SJCRH30 (cell line): ENCODE measurements at places on chromosomes 1 and 21. TPM values are rescaled to one million over a fixed set of nuclear protein-coding genes. Genes with fewer than 3 reads are reported as not detected.

DNA sequence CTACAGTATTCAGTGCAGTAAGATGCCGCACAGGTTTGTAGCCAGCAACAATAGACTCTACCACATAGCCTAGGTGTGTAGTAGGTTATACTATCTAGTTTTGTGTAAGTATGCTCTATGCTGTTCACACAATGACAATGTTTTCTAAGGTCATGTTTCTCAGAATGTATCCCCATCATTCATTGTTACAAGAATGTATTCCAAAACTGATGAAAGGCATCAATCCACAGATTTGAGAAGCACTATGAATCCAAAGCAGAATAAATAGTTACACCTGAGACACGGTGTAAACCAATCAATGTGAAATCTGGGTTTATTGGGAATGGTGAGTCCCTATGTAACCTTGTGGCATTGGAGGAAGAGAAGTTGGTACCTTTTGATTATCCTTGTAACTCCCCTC lies 54.5 kb upstream of the MARK1 start:
- DNase-seq: no peak

GRCh38 chr1:149923626-149924025 lies 4.0 kb downstream of the SF3B4 start:
- no peak for DNase-seq

GRCh38 chr21:45454926-45455673 lies 50.1 kb downstream of the COL18A1 start:
- DNase-seq: no peak

CR1L gene
- total RNA-seq: not detected in 2 replicates

- peak; percentile 72 for DNase-seq
Measured at GRCh38 chr1:109782514-109782913, 18.8 kb upstream of the EPS8L3 start.

DNA sequence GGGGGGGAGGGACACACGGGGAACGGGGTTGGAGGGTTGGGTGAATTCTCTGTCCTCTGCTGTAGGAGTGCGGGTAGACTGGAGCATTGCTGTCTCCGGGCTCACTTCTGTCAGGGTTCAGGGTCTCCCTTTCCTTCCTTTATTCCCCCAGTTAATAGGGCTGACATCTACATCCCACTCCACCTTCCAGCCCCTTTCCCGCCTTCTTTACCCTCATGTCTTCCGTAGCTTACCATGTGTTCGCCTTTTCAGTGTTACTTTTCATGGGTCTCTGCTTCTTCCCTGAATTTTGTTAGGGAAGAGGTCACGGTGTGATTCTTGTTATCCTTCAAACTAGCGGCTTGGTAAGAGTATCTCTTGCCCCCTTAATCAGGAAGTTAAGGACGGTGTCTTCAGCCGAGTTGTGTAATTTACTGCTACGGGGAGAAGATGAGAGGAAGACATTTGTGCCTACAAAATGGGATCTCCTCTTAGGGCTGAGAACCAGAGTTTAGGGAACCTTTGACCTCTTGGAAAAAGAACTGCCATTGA lies 917 bp downstream of the RAP1A start:
- DNase-seq: no peak

DNA sequence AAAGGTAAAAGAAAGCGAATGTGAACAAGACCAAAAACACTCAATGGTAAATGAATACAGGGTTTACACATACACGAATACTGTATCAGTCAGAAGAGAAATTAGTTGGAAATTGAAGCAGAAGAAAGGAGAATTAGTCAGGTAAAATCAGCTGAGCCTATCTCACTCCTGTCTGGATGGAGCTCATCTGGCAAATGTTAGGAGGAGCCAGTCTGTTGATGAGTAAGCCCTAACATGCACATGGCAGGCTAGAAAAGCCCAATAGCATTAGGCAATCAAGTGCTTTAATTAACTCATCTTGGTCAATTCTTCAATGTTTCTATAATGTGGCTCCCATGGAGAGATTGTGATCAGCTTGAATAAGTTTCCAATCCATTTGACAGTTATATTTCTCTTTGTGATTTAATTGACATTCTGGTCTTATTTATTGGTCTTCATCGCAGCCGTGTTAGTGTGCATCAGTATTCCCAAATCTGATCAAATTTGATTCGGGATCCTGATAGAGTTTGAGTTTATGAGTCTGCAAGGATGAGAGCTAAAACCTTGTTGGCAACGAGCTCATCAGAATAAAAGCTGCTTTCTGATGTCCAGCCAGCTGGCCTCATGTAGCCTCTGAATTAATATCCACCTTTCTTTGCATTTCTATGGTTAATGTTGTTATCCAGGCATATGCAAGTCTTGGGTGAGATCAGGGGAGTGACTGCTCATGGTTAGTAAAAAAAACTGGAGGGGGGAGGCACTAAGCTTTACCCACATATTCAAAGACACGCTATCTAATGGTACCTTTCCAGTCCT lies 22.1 kb upstream of the KCNA10 start:
- DNase-seq: no peak
